IMR-90 (cell line): ENCODE measurements at places on chromosomes 5 and 9. TPM values are rescaled to one million over a fixed set of nuclear protein-coding genes. Genes with fewer than 3 reads are reported as not detected.
A peak's percentile ranks its signal among the peaks of the same experiment; 100 is the strongest.

GRCh38 chr5:143045062-143045461 lies 274.9 kb downstream of the ARHGAP26 start:
- H3K4me3 ChIP-seq, result no peak overlapping the region
- H3K4me1 ChIP-seq, result peaks cover 4% of the 10 kb centered on the region
- no peak for DNase-seq
- H3K36me3 ChIP-seq, result no peaks in the 10 kb centered on the region
- no peak overlapping the region for H3K27ac ChIP-seq
- H3K27me3 ChIP-seq, result no peaks in the 10 kb centered on the region

DNA sequence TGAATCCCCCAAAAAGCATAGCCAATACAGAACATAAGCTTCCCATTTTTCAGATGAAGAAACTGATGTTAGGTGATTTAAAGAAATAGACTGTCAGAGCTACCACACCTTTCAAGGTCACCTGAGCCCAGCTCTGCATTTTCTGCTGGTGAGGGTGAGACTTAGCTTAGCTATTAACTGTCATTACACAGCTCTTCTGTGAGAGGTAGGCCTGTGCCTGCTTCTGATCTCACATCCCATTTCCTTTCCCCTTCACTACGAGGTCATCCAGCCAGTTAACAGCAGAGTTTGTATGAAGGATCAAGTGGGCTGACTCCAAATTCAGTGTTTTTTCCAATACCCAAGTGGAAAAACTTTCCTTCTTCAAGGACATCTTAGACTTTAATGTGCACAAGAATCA lies 528.6 kb upstream of the CLINT1 start:
- no peak for DNase-seq
- H3K27me3 ChIP-seq, result no peaks in the 10 kb centered on the region
- H3K4me1 ChIP-seq, result peaks cover 6% of the 10 kb centered on the region
- no peak overlapping the region for H3K27ac ChIP-seq
- no peak overlapping the region for H3K4me3 ChIP-seq
- H3K36me3 ChIP-seq, result no peaks in the 10 kb centered on the region

DNA sequence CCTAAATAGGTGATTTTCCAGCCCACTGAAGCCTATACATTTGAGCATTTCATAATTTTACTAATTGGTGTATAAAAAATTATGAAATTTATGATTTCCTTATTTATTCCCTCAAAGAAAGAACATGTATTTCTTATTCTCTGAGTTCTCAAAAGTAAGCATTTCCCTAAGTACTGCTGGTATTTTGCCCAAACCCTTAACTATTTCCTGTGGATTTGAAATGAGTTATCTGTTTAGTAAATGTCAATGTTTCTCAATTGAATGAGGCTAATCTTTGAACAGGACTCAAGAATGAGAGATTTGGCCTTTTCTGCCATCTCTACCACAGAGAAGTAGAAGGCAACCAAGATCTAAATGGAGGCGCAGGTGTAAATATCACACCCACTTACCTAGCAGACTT lies 751.7 kb downstream of the TLE1 start:
- no peak overlapping the region for H3K4me3 ChIP-seq
- no peak for DNase-seq
- no peaks in the 10 kb centered on the region for H3K4me1 ChIP-seq
- no peaks in the 10 kb centered on the region for H3K27me3 ChIP-seq

GRCh38 chr9:133861086-133861485 lies 122.9 kb upstream of the SARDH start:
- no peak overlapping the region for H3K4me3 ChIP-seq
- H3K36me3 ChIP-seq, result peaks cover 9% of the 10 kb centered on the region; the same call in 1 of the 2 replicates
- no peak for DNase-seq
- H3K27ac ChIP-seq, result no peak overlapping the region
- peaks cover 2% of the 10 kb centered on the region; the same call in 1 of the 2 replicates for H3K4me1 ChIP-seq
- H3K27me3 ChIP-seq, result no peaks in the 10 kb centered on the region

- H3K36me3 ChIP-seq, result no peaks in the 10 kb centered on the region
- no peak overlapping the region for H3K4me3 ChIP-seq
- H3K4me1 ChIP-seq, result no peaks in the 10 kb centered on the region
- H3K27ac ChIP-seq, result no peak overlapping the region
Observed at GRCh38 chr5:32059761-32060530, 114.2 kb downstream of the GOLPH3 start.

DNA sequence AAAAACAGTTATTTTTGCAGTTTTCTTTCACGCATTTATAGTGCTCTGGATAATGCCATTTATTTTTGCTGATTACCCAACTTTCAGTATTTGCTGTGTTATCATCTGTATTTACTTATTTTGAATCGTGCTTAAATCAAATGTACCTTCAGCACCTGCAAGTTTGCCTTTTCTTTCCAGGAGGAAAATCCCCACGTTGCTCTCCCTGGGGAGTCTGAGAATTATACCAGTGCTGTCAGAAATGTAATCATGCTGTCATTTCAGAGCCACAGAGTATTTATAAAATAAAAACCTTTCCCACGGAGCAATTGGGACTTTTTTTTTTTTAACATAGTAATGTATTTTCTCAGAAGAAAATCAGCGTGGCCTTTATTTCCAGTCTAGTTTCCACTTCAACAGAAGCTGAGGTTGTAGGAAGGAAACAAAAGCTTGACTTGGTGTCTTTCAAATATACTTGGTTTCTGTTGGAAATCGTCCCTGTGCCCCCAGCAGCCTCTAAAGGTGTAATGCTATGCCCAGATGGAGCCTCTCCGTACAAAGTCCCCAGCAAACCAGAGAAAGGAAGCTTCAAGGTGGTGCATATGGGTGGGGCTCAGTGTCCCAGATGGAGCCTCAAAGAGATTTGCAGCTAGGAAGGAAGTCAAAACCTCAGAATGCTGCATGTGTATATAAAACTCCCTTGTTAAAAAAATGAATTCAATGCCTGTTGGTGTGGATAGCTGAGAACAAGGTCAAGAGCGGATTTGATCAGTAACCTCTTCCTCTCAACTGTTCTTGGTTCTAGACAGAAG lies 2.1 kb downstream of the GPR150 start:
- no peak for DNase-seq
- H3K27me3 ChIP-seq, result no peaks in the 10 kb centered on the region
- H3K4me1 ChIP-seq, result peaks cover 13% of the 10 kb centered on the region
- peak overlapping the region; percentile 43; the same call in 1 of the 2 replicates for H3K4me3 ChIP-seq
- H3K36me3 ChIP-seq, result no peaks in the 10 kb centered on the region

DNA sequence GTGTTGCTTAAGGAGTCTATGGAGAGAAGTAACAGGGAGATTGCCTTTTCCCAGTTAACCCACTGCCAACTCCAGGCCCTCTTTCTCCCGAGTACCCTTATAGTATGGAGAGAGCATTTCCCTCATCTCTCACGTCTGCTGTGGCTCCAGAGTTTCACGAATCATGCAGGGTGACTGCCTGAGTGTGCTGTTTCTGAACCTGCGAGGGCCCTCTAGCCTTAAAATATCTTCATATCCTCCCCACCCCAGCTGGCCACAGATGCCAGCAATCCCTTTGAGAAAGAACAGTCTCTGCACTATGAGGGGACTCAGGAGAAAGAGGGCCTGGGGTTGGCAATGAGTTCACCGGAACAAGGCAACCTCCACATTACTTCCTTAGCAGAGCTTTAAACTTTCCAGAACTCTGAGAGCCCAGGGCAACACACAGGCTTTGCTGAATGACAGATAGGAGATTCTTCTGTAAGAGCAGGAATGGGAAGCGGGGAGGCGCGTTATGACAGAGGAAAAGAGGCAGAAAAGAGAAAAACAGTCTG lies 81.6 kb upstream of the ANKH start:
- no peak for DNase-seq
- H3K4me1 ChIP-seq, result no peaks in the 10 kb centered on the region
- H3K27me3 ChIP-seq, result peaks cover 18% of the 10 kb centered on the region
- H3K4me3 ChIP-seq, result no peak overlapping the region
- H3K27ac ChIP-seq, result no peak overlapping the region

- H3K27me3 ChIP-seq, result no peaks in the 10 kb centered on the region
- no peak for DNase-seq
- no peak overlapping the region for H3K27ac ChIP-seq
- H3K36me3 ChIP-seq, result peaks cover 5% of the 10 kb centered on the region
Observed at GRCh38 chr9:133463234-133463863, 3.6 kb downstream of the CACFD1 start.

- no peak overlapping the region for H3K4me3 ChIP-seq
- DNase-seq, result no peak
- H3K27me3 ChIP-seq, result no peaks in the 10 kb centered on the region
- no peak overlapping the region for H3K27ac ChIP-seq
- H3K4me1 ChIP-seq, result no peaks in the 10 kb centered on the region
Observed at GRCh38 chr9:18060269-18060934, 413.6 kb upstream of the ADAMTSL1 start.

DNA sequence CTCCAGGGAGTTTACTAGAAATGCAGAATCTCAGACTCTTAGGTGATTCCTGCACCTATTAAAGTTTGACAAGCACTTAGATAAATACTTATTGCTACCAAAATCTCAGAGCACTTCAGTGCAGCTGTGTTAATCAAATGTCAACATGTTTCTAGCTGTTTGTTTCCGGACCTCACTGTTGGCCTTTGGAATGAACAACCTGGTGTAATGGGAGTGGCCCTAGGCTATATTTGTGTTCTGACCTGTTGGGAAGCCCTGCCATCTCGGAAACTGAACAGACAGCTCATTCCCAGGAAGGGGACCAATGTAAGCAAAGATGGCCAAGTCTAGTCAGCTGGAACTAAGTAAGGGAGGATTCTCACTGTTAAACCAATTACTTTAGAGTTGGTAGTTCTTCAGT lies 145.0 kb upstream of the SLC28A3 start:
- H3K4me1 ChIP-seq, result no peaks in the 10 kb centered on the region
- no peaks in the 10 kb centered on the region for H3K27me3 ChIP-seq
- DNase-seq, result no peak
- no peaks in the 10 kb centered on the region for H3K36me3 ChIP-seq

DNA sequence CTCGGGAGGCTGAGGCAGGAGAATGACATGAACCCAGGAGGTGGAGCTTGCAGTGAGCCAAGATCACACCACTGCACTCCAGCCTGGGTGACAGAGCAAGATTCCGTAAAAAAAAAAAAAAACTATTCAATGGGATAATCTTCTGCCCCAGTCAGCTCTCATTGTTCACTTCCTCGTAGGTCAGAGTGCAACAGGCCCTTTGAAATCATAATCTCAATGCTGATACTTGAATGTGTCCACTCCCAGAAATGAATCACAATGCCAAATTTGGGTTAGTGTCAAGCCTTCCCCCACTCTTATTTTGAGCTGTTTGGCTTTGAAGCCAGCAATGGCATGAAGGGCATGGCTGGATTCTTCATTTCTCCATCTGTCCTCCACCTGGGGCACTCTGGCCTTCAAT lies 610.3 kb upstream of the KLF4 start:
- DNase-seq, result no peak
- no peak overlapping the region for H3K27ac ChIP-seq
- no peaks in the 10 kb centered on the region for H3K36me3 ChIP-seq
- H3K4me3 ChIP-seq, result no peak overlapping the region
- H3K4me1 ChIP-seq, result no peaks in the 10 kb centered on the region; the same call in 1 of the 2 replicates

CCL27 gene
- total RNA-seq, result 0.18 TPM in 1 of 2 replicates, not detected in the other

ADAMTS12 gene
- 49.2 and 51.3 TPM in 2 replicates for total RNA-seq

PRDM12 gene
- not detected in 2 replicates for total RNA-seq

PDZD2 gene
- total RNA-seq, result under 0.01 TPM in 1 of 2 replicates, not detected in the other

CDKN2B-AS1 gene
- 1.1 and 1.7 TPM in 2 replicates for total RNA-seq

CDC14B gene
- 24.7 and 26.3 TPM in 2 replicates for total RNA-seq

MZB1 gene
- not detected in 2 replicates for total RNA-seq

SPATA9 gene
- total RNA-seq, result 0.72 and 0.83 TPM in 2 replicates

FCN2 gene
- total RNA-seq, result not detected in 2 replicates
